H7 (cell line): ENCODE measurements at places on chromosomes 2 and 18. TPM values are rescaled to one million over a fixed set of nuclear protein-coding genes. Genes with fewer than 3 reads are reported as not detected.

DNA sequence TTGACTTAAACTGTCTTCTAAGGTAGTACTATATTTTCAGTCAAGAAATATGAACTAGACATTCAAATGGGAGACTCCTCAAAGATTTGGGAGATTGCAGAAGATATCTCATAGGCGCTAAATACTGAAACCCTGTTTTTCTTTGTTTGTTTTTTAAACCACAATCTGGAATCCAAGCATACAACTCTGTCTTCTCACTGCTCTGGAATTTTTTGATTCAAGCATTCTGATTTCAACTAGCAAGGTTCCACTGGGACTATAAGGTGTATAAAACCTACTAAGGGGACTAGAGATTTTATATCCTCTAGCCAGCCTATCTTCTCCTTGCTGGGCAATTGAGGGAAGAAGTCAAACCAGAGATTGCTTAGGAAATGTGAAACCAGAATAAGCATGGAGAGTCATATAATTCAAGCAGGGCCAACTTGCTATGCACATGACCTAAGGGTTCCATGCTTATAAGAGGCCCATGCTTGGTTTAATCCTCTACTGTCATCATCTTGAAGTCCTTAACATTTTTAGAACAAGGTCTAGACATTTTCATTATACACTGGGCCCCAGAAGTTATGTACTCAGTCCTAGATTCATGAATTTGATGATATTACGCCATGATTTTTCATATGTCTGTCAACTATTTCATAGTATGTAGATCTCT is 405.5 kb downstream of the PARD3B start:
- DNase-seq, result no peak

DNA sequence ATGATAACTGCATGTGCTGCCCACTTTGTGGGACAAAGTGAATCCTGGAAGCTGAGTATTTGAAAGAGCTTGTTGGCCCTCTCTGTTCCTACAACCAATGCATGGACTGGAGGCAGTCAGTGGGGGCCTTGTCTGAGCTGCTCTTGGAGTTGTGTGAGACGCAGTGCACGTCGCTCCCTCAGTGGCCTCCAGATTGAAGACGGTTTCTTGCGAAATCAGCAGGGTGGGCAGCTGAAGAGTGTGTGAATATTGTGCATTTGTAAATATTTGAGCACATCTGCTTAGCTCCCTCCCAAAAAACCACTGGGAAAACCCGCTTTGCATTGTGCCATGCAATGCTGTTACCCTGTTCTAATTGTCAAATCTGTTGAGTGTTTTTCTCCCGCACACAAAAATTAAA is 782.8 kb downstream of the PLCL1 start:
- no peak for DNase-seq

DNA sequence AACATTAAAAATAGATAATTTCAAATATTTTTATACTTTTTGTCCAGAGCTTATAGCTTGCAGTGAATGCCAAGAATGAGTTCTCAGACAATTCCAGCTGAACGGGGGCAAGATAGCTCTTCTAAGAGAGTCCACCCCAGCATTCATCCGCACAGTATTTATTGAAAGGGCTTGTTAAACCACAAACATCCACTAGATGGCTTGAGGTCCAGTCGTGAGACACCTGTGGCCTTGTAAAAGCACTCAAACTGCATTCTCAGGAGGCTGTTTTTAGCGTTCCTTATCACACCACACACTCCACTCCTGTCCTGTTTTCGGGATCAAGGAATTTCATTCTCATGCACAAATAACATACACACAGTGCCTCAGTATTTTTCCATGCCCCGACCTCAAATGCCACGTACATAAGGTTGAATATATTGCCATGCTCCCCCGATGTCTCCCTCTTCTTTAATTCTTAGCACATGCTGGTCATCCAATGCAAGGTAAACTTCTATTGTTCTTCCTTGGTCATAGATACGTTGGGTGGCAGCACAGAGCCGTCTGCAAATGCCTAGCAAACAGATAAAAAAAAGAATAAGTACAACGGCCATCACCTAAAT is 47.4 kb downstream of the DNAJC10 start:
- peak; percentile 13 for DNase-seq

DNA sequence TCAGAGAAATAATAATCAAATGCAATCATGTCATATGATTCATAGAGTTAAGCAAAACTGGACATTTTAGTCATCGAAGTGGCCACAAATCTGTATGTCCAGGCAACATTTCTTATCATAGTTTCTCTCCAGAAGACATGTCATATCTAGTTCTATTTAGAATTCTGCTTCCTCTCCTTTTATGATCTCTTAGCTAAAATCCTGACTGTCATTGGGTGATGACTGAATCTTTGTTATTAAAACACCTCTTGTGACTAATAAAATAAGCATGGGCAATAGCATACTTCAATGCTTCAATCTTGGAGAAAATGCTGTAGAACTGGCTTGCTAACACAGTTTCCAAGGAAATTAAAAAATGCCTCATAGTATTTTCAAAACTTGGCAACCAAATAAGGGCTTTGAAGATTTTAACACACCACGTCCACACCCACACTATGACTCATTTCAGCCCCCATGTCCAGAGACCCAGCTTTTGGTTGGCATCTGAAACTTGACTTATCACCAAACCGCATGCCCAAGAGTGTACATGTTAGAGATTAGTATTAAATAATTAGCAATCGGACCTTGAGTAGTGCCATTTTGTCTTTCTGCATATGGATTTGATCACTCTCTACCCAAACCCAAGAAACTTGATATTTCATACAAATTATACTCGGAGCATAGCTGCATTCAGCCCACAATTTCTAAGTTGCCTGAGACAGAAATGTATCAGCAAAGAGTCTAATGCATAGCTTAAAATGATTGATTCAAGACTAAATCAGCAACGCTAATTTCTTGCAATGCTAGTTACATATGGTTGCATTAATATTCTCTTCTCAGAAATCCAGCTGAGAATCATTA is 106.5 kb upstream of the ETAA1 start:
- DNase-seq, result no peak

PSMA8 gene
- not detected in 2 replicates for total RNA-seq

DNA sequence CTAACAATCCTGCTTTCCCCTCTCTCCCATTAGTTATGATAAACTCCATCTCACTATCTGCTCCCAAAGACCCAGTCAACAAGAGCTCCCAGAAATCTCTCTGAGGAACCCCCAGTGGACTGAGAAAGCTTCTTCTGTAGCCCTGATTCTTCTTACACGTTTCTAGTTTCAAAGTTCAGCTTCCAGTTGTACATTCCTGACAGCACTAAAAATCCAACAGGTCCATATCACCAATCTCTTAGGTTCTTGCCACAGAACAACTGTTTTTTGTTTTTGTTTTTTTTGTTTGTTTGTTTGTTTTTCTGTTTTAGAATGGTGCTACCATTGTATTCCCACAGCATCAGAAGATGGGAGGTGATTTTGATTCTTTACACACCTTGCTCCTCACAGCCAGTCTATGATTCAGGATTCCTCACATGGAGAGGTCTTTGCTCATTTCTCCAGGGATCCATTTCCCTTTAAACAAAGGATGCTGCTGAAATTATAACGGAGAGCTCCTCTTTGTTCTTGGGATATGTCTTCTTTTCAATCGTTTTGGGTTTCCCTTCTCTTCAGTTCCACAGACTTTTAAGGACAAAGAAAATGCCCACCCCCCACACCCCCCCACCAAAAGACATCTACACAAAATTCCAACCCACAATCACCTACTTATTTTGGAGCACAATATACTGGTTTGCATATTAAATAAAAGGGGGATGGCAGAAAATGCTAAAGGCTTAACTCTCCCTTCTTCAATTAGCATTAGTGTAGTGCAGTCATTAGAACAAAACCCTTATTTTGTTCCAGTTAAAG is 56.0 kb upstream of the COBLL1 start:
- DNase-seq, result no peak

- no peak for DNase-seq
These were observed 33.4 kb upstream of the ABCA12 start for GRCh38 chr2:215171796-215172195.

CXCR1 gene
- not detected in 2 replicates for total RNA-seq

DNA sequence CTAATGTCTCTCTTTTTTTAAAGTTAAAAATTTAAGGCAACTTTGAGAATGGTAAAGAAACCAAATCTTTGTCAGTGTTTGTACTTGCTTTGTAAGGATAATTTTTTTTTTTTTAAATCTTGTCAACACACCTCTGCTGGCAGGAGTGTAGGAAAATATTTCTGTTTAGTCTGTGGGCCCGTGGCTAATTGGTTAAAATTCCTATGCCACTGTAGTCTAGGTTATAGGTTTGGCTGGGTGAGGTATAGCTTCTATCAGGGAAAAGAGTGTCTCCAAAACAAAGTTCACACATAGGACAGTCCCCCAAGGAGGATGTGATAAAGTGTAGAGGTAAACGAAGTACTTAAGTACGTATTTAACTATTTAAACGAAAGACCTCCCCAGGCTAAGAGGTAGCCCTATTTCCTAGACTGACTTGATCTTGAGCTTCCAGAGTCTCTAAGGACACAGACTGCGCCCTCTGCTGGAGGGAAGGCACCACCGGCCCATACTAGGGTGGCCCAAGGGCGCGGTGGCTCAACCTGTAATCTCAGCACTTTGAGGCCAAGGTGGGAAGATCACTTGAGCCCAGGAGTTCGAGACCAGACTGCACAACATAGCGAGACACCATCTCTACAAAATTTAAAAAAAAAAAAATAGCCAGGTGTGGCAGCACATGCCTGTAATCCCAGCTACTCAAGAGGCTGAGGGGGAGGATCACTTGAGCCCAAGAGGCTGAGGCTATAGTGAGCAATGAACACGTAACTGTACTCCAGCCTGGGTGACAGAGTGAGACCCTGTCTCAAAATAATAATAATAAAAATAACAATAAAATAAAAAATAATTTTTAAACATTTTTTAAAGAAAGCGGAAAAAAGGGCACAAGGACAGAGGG is 8.9 kb downstream of the TEX44 start:
- DNase-seq, result peak; percentile 93

- no peak for DNase-seq
These were observed 118.3 kb upstream of the NDUFV2 start for GRCh38 chr18:8984131-8984721.

GRCh38 chr2:207251022-207251421 is 85.3 kb upstream of the KLF7 start:
- no peak for DNase-seq

DNA sequence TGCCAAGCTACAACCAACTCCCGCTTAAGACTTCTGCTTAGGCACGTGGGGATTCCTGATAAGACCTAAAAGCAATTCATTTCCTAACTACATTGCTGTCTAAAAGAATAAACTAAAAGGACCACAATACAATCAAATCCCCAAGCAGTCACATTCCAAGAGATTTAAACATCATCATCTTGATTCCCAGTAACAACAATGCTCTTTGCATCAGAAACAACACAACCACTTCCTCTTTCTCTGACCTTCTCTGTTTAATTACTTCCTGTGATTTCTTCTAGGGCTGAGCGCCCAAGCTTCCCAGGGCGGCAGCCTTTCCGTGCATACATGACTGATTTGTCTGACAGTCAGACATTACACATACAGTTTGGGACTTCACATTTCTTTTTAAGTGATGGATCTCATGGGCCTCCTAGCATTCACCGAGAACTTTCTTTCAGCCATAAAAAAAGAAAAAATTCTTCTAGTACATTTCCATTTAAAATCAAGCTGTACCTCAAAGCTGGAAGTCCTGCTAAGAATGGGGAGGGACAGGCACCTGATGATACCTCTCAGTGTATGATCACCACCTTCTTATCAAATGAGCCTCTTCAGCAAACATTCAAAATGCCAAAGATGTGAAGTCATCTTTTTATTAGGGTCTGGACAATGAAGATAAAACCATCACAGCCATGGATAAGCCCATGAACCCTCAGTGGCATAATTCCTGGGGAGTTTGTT is 11.5 kb downstream of the SPRED2 start:
- DNase-seq, result no peak

GRCh38 chr2:191351921-191352320 is 106.7 kb downstream of the MYO1B start:
- DNase-seq, result no peak

SH2D6 gene
- not detected in 2 replicates for total RNA-seq

- DNase-seq, result no peak
These were observed 347.6 kb upstream of the VRK2 start for GRCh38 chr2:57698935-57699449.

DNA sequence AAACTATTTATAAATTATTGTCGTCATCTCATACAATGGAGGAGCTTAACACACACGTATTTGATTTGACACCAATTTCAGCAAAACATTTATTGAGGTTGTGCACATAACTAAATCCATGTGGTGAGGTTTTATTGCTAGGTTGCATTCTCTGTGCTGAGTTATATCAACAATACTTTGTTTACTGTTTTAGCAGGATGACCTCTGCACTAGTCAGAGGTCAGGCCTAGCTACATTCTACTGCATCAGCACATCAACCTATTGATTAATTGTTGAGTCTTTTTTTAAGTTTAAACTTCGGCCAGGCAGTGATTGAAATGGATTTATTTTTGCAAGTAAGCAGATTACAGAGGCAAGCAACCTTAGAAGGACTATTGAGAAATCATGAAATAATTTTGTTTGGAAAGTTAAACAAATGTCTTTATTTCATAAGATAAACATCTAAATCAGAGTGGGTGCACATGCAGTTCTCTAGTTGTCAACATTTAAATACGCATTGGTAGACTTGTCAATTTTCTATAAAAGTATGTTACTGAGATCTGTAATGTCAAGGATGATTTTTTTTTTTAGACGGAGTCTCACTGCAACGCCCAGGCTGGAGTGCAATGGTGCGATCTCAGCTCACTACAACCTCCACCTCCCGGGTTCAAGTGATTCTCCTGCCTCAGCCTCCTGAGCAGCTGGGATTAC is 75.2 kb upstream of the CD28 start:
- no peak for DNase-seq
